ENCODE measurements at places on chromosomes 7 and 10.

GRCh38 chr7:80098795-80099194 lies 35.8 kb upstream of the GNAI1 start:
- no peak for DNase-seq

DNA sequence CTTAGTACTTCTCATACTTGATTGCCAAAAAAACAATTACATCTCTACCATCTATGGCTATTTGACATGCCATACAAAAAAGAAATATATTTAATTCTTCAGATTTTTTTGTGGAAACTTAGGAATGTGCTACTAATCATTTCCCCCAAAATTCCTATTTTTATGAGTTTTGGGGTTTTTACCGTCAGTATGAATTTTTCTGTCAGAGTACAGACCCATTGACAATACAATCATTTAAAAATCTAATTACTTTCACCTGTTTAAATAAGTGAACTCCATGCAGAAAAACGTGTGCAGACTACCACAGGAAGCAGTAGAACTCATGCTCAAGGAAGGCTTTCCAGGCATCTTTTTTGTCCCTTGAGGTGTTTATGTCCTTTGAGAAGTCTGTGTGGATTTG lies 48.8 kb upstream of the FOXP2 start:
- DNase-seq: no peak

DNA sequence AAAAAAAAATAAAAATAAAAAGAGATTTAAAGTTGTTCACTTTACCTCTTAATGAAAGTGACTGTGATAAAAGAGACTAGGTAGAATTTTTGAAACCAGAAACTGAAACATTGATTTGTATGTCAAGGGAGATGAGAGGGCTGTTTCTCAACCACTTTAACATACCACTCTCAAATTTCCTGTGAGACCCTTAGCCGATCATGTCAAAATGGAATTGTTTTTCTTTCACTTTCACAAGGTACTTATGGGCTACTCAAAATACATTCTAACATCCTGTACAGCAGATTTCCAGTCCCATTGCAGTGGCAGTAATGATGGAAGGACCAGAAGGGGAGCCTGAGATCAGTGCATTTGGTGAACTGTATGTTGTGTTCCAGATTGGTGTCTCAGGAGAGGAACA lies 261.2 kb downstream of the PPP1R3A start:
- DNase-seq: no peak

DNA sequence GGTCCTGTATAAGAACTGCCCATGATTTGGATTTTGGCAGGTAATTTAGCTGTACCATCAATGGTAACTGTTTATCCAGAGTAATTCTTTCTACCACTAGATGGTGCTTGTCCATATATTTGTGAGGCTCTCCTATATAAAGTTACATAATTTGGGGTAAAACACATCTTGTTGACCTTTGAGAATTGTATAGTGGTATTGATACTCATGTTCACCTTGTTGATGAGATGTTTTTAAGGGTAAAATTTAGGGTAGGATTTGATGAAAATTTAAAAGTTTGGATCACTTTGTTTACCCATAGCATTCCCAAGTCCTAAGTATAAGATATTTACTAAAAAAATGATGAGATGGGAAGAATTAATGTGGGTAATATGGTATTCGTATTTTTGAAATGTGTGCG lies 31.6 kb downstream of the ST7 start:
- peak; percentile 56 for DNase-seq

GRCh38 chr10:107492389-107492788 lies 327.9 kb upstream of the SORCS1 start:
- DNase-seq: no peak

GRCh38 chr7:156067156-156067555 lies 254.9 kb upstream of the SHH start:
- no peak for DNase-seq

GRCh38 chr7:92997152-92997551 lies 120.6 kb downstream of the SAMD9 start:
- no peak for DNase-seq

DNA sequence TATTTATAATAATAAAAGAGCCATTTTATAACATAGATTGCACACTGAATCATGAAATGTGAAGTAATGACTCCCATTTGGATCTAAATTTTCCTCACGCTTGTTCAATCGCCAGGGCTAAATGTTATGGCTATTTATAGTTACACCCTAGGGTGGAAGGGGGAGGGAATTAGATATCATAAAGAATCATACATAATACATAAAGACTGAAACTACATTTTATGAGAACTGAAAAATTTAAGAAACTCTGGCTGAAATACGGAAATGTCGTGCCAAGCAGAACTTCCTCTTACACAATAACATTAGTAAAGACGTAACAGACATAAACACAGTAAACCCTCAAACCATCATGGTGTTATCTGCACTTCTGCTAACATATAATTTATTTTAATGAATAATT lies 327.5 kb upstream of the PHF14 start:
- DNase-seq: no peak

- no peak for DNase-seq
These were observed 1.1 kb upstream of the DDX21 start for GRCh38 chr10:68954904-68955303.

- DNase-seq: no peak
These were observed 39.5 kb upstream of the GJD4 start for GRCh38 chr10:35565602-35566081.

DNA sequence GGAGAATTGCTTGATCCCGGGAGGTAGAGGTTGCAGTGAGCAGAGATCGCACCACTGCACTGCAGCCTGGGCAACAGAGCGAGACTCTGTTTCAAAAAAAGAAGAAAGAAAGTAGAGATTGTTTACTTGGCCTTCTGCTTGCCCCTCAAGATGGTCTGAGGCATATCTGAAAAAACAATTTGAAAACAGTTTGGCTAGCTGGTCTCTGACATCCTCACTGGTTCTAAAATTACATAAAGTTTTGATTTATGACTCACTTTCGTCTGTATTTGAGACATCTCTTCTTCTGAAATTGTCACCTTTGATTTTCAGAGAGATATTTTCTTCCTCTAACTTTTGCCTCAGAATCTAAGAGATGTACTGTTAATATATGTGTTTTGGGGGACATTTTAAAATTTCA lies 49.6 kb upstream of the HELLS start:
- DNase-seq: no peak

DNA sequence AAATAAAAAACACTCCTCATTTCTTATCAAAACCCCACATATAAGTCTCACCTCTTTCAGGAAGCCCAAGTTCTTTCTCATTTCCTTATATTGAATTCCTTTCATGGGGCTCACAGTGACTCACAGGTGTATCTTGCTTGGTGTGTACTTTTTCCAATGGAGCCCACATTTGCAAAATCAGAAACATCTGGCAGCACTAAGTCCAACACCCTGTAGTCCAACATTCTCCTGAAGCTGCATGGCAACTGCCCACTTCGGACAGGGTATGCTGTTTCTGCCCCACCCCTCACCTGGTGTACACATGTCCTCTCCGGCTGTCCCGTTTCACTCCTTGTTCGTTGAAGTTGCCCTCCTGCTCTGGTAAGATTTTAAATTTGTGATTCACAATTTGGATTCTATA lies 544.1 kb downstream of the SORCS3 start:
- no peak for DNase-seq

GRCh38 chr10:10499839-10500238 lies 517.8 kb upstream of the CELF2 start:
- no peak for DNase-seq

- peak; percentile 19 for DNase-seq
These were observed 143.0 kb upstream of the HDAC9 start for GRCh38 chr7:18352339-18353255.

- DNase-seq: no peak
These were observed 268.0 kb downstream of the ANKRD7 start for GRCh38 chr7:118492466-118492865.

GRCh38 chr7:53022893-53023292 lies 12.5 kb upstream of the POM121L12 start:
- DNase-seq: no peak

GRCh38 chr7:153682628-153683027 lies 369.6 kb upstream of the DPP6 start:
- no peak for DNase-seq

DNA sequence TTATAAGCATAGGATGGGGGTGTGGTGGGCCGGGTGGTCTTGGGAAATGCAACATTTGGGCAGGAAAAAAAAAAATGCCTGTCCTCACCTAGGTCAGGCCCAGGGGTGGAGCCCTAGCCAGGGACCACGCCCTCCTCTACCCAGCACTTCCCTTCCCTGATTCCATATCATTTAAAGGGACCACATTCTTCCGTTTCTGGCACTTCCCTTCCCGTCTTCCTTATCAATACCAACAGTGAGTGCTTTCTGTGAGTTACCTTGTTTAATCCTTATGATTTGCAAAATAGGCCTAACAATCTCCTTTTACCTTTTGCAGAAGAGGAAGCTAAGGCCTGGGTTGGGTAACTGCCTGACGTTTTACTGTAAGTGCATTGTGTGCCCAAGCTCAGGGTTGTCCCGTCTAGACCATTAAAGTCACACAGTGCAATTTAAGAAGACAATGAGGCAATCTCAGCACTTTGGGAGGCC lies 16.7 kb upstream of the C10orf95 start:
- no peak for DNase-seq

- peak; percentile 24 for DNase-seq
These were observed 78.7 kb downstream of the CLEC2L start for GRCh38 chr7:139602143-139602722.

GRCh38 chr10:28797904-28798371 lies 120.6 kb downstream of the BAMBI start:
- DNase-seq: no peak

GRCh38 chr7:12583176-12583575 lies 12.7 kb downstream of the SCIN start:
- no peak for DNase-seq

- DNase-seq: no peak
These were observed 152.1 kb upstream of the LYZL2 start for GRCh38 chr10:30781670-30782121.

DNA sequence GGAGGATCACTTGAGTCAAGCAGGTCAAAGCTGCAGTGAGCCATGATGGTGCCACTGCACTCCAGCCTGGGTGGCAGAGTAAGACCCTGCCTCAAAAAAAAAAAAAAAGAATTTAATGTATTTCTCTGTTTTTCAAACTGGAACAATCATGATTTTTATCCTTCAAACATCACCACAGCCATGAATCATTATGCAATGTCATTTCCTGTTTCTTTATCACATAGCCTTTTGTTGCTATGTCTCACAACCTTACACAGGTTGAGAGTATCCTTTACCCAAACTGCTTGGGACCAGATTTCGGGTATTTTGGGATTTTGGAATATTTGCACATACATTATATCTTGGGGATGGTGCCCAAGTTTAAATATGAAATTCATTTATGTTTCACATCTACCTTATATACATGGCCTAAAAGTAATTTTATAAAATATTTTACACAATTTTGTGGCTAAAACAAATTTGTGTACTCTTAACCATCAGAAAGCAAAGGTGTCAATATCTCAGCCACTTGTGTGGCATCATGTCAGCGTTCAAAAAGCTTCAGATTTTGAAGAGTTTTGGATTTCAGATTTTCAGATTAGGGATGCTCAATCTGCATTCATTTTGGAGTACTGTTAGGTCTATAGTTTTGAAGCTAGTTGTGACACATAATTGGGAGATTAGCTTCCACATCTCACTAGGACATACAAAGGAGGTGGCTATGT lies 8.2 kb downstream of the NT5C3A start:
- peak; percentile 58 for DNase-seq

DNA sequence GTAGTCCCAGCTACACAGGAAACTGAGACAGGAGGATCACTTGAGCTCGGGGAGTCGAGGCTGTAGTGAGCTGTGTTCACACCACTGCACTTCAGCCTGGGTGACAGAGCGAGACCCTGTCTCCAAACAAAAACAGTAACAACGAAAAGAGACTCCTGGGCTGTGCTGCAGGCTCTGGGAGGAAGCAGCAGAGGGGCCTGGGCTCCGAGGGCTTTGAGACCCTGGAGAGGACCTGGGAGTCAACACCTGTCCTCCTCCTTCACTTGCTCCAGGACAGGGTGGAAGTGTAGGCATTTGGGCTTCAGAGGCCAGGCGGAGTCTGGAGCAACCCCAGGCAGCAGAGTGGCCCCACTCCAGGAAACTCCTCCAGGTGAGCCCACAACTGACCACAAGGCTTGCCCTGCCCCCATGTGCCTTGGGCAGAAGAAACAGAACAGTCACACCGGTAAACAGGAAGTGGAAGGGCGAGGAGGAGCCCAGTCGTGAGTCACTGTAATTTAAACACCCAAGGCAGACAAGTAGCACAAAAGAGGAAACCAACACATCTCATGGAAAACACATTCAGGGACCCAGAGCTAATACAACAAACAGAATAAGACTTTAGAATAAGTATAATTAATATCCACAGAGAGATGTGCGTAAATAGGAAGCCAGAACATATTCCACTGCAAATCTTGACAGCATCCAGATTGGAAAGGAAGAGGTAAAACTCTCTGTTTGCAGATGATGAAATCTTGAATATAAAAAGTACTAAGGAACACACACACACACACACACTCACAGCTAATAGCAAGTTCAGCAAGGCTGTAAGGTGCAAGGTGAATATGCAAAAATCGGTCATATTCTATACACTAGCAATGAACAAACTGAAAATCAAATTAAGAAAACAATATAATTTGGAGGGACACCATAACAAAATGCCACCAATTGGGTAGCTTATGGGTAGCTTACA lies 20.5 kb upstream of the RASGEF1A start:
- peak; percentile 79 for DNase-seq

GRCh38 chr10:130656582-130657133 lies 520.5 kb downstream of the GLRX3 start:
- no peak for DNase-seq

GRCh38 chr10:50857579-50857978 lies 27.8 kb downstream of the A1CF start:
- DNase-seq: no peak

- DNase-seq: no peak
These were observed 421.7 kb upstream of the CHRM2 start for GRCh38 chr7:136446751-136447150.

GRCh38 chr10:15652117-15652516 lies 67.6 kb downstream of the ITGA8 start:
- no peak for DNase-seq

- DNase-seq: no peak
These were observed 24.5 kb downstream of the TAS2R16 start for GRCh38 chr7:122970740-122971725.

- DNase-seq: no peak
These were observed 168.8 kb upstream of the MKI67 start for GRCh38 chr10:128295003-128295402.

GRCh38 chr7:138974675-138975292 lies 6.4 kb downstream of the KIAA1549 start:
- DNase-seq: no peak

DNA sequence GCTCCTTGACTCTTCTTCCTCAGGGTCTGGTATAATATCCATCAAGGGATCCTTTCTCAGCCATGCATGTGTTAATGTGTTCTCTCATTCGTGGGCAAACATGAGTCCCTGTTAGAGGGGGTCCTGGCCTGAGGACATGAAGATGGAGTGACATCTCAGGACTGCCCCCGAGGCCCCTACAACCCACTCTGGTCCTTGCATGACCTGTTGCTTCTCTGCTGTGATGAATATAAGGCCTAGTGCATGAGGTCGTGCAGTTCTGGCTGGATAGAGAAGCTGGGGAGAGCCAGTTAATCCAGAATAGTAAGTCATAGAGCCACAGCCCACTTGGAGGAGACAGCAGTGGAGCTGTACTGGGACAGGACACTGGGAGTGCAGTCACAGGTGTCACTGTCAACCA lies 4.6 kb upstream of the VWC2 start:
- no peak for DNase-seq
